ENCODE measurements at places on chromosomes 7 and 10.
A peak's percentile ranks its signal among the peaks of the same experiment; 100 is the strongest.

DNA sequence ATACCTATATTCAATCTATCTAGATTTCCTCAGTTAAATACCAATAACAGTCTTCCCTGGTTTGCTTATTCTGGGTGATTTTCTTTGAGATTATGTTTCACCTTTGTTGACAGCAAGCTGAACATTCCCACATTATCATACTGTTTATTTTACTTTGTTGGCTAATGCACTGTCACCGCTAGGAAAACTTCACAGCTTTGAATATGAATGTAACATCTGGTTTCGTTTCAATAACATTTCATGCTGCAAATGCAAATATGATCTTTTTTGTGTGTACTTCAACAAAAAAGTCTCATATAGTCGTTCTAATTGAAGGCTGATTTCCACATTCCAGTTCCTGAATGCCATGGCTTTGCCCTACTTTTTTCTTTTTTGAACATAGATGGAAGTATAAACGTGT, 946.3 kb upstream of the GHITM start:
- no peak for DNase-seq

DNA sequence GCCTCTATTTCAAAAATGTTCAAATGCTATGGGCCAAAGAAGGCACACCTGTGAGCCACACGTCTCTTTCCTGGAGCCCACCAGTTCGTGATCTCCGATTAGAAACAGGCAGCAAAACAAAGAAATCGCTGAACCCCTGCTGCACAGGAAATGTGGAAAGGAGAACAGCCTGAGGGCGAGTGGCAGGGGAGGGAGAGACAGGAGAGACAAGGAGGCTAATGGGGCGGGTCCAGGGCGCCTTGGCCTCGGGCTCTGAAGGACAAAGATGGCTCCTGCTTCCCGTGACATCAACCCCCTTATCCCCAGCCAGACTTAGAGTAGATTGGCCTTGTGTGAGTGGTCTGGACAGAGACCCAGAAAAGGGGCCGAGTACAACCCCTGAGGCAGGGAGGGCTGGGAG, 62.4 kb upstream of the DOCK1 start:
- no peak for DNase-seq

DNA sequence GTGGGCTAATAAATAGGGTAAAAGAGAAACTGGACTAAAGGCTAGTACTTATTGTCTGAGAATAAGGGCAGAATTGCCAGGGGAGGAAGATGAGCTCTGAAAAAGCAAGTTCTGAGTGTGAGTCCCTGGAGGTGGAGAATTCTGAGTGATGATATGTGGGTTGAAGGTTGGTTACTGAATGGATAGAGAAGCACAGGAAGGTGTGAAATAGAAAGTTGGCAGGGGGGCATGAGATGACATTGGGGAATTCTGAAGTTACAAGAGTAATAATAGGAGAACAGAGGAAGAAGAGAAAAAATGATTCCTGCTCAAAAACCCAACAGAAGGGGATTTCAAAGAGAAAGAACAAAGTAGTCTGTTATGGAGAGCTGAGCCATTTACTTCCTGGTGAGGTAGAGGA, 76.9 kb downstream of the PRKCQ start:
- no peak for DNase-seq

DNA sequence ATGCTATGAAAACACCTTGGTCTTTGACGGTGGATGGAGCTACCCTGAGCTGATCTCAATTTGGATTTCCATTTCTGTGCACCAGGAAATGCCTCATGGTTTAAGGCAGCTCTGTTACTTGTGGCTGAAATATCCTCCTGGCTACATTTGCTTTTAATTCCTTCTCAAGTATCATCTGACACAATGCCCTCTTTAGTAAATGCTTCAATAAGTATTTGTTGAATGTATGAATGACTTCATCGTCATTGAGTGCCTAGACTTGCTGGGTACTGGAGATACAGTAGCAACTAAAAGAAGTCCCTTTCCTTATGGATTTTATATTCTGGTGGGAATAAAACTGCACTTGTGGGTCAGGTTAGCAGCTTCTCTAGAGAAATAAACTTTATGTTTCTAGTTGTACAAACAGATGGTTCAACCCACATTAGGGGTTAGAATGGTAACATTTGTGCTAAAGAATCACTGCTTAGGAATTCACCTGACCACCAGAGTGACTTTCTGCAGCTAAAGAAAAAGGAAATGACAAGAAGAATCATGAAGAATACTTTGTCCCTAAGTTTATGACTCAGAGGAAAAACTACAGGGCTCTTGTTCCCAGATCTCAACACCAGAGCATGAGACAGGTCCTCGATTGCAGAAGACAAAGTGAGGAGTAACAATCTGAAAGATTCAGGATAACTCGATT, 21.8 kb upstream of the SMNDC1 start:
- no peak for DNase-seq

DNA sequence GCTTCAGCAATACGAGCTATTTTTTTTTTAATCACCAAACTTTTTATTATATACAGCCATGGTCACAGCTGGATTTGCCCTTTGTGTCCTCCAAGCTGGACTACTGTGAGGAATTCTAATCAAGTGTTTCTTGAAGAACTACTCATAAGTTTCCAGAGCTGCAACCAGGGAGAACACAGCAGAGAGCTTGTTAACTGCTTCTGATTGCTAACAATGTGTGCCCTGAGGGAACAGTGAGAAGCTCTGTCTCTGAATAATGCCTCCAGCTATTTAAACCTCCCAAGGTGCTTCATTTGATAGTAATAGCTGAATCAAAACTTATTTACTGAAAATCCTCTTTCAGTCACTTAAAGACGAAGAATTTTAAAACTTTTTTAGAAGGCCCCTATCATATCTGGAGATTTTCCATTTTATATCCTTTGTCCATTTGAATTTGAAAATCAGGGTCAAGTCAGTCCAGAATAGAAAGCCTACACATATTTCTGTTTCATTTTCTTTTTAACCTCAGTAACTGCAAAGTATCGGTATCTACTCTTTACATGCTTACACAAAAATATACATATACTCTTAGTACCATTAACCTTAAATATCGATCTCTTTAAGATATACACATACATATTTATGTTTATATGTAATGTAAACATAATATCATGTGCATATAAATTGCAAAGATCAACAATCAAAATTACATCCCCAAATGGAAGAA, 1024.2 kb downstream of the GRM8 start:
- DNase-seq: no peak

- DNase-seq: no peak
Measured at GRCh38 chr10:373015-373414, 237.8 kb downstream of the ZMYND11 start.

DNA sequence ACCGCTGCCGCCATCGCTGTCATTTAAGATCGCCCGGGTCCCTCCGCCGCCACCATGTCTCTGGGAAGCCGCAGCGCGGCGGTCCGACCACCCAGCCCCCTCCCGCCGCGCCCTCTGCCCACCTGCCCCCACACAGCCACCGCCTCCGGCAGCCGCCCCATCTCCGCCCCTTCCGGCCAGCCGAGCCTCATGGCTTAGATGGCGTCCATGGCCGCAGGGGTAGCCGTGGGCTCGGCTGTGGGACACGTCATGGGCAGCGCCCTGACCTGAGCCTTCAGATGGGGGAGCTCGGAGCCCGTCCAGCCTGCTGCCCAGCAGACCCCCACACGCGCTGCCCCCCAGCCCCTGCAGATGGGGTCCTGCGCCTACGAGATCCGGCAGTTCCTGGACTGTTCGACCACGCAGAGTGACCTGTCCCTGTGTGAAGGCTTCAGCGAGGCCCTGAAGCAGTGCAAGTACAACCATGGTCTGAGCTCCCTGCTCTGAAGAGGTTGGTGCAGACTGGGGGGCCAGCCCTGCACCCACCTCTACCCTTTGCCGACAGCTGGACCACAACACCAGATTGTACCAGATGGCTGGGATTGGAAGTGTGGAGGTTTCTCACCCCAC, 38.0 kb upstream of the TARP start:
- DNase-seq: peak; percentile 86

DNA sequence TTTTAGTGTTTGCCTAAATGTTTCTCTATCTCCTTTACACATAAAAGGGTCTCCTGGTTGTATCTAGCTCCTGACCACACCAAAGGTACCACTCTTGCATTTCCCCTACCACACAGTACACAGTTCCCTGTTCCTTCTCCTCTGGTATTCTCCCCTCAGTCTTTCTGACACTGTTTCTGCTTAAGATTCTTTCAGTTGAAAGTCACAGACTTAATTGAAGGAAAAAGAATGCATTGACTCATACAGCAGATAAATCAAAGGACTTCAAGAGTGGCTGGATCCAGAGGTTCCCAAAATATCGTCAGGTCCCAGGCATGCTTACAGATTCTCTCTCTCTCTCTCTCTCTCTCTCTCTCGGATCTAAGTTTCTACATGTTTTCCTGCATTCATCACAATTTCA, 185.6 kb upstream of the LRGUK start:
- no peak for DNase-seq

GRCh38 chr10:57964351-57964750, 303.3 kb downstream of the IPMK start:
- DNase-seq: peak; percentile 19

- DNase-seq: peak; percentile 83
Measured at GRCh38 chr7:27606270-27607209, 56.1 kb downstream of the HIBADH start.

GRCh38 chr7:112292162-112292561, 85.7 kb downstream of the ZNF277 start:
- DNase-seq: no peak

- DNase-seq: no peak
Measured at GRCh38 chr7:65233409-65234034, 140.1 kb upstream of the ZNF92 start.

- no peak for DNase-seq
Measured at GRCh38 chr7:68409851-68410250, 1188.4 kb upstream of the AUTS2 start.

GRCh38 chr10:65394502-65395297, 1531.1 kb upstream of the LRRTM3 start:
- no peak for DNase-seq

DNA sequence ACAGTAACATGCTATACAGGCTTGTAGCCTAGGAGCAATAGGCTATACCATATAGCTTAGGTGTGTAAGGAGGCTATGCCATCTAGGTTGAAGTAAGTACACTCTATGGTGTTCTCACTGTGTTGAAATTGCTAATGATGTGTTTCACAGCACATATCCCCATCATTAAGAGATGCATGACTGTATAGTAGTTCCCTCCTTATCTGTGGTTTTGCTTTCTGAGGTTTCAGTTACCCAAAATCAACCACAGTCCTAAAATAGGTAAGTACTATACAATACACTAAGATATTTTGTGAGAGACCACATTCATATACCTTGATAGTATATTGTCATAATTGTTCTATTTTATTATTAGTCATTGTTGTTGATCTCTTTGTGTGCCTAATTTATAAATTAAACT, 12.7 kb downstream of the FZD1 start:
- no peak for DNase-seq

DNA sequence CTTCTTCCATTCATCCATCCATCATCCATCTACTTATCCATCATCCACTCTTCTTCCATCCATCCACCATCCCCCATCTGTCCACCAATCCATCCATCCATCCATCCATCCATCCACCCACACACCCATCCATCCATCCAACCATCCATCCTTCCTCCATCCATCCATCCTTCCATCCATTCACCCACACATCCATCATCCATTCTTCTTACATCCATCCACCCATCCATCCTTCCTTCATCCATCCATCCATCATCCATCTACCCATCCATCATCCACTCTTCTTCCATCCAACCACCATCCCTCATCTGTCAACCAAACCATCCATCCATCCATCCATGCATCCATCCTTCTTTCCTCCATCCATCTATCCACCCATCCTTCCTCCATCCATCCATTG, 429.3 kb downstream of the DNAJB6 start:
- no peak for DNase-seq

DNA sequence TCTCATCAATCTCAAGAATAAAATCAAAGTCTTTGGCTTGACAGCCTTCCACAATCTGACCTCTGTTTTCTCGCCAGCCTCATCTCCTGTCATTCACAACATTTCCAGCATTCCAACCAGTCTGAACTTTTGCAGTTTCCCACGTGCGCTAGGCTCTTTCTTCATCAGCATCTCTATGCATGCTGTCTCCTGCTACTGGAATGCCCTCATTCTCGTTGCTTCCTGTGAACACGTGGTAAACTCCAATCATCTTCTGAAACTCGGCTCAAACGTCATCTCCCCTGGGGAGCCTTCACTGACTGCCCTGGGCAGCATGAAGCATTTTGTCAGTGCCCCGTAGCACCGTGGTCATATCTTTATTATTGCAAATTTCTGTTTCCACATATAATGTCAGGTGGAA, 12.2 kb upstream of the RSBN1L start:
- DNase-seq: no peak

GRCh38 chr10:22825841-22826240, 102.0 kb upstream of the ARMC3 start:
- DNase-seq: no peak

DNA sequence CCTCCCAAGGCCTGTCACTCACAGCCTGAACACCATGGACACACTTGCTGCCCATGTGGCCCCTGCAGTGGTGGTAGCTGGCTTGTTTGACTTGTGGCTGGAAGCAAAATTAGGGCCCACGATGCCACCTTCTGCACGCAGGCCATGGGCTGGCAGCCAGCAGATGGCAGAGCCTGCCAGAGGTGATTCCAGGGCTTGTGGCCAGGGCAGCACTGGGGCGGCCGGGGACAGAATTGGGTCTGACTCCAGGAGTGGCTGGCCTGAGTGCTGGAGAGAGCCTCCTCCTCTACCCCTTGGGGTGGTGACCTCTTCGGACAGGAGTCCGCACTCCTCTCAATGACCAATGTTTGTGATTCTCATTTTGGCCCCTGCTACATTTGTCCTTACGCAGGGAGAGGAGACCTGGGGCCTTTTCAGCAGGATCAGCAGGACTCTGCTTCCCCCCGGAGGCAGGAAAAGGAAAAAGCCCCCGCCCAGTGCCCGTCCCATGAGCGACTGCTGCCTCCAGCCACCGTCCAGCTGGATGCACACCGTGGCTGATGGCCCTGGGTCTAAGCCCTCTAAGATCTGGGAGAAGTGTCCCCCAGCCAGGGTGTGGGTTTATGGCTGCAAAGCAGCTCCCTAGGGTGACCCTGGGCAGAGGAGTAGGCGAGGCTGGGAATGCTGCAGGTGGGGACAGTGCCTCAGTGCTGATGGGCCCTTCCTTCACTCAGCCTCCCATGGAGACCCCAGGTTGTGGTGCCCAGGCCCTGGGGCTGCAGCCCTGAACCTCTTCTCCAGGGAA, 26.5 kb downstream of the DNAJB12 start:
- peak; percentile 55 for DNase-seq

- DNase-seq: peak; percentile 84
Measured at GRCh38 chr7:107150375-107151073, 18.3 kb upstream of the HBP1 start.

DNA sequence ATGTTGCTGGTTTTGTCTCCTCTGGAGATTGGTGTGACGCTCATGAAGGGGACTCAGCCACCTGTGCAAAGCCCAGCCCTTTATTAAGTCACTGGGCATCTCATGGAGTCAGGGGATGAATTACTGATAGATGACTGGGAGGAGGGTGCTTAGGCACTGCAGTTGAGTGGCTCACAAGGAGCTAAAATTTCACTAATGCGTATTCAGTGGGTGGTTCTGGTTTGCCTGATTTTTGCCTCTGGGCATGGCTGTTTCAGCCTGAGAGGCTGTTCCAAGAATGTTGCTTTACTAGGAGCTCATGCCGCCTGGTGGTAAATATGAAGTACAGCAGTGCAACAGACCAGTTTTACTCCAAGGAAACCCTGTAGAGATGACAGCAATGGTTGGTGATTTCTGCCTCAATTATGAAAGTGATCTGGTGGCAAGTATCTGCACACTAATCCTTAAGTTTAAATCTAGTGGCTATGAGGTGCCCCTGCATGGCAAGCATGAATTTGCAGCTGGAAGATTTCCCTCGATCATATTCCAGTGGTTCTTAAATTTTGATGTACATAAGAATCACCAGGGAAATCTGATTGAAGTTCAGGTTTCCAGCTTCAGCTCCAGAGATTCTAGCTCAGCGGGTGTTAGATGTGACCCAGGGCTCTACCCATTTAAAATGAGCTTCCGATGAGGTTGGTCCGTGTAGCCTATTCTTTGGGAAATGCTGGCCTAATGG, 19.9 kb downstream of the ACTA2 start:
- DNase-seq: peak; percentile 32

Data from NCI-H1092 treated with DMSO at 0.1 percent for 48 hours (cell line).